Breast epithelium (tissue), 4 donors: ENCODE measurements at places on chromosomes 7 and 10. TPM values are rescaled to one million over a fixed set of nuclear protein-coding genes. Genes with fewer than 3 reads are reported as not detected.

GRCh38 chr7:73703225-73703624 is 16.2 kb downstream of the STX1A start:
- DNase-seq, result no peak
- H3K27me3 ChIP-seq, result no peaks in the 10 kb centered on the region
- no peaks in the 10 kb centered on the region for H3K36me3 ChIP-seq
- no peaks in the 10 kb centered on the region for H3K4me1 ChIP-seq

DNA sequence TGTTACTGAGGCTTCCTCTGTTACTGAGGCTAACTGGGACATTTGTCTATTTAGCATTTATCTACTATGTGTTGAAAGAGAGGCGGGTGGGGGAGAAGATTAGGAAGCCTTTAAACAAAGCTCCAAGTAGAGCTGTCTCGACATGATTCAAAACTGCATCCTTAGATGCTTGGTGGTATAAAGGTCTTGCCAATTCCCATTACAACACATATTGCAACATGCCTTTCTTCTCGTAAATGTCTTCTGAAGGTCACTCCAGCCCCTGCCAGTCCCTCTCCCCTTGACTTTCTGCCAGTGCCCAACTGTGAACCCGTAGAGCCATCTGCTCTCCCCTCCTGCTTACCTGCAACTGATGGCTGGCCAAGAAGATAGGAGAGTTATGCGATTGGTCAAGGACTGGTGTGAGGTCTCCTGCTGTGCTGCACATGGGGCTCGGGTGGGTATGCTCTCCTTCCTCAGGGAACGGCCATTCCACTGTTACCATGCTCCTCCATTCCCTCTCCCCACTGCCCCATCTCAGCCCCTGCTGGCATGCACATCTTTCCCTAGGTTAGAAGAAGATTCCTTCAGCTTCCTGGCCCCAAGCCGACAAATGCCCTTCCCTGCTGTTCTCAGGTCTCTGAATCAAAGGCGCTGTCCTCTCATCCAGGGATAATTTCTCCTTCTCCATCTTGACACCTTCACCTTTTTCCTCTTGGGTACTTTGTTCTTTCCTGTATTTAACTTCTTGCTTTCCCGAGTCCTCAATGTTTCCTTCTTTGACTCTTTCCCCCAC is 43.6 kb upstream of the ZNF32 start:
- DNase-seq, result no peak
- H3K4me3 ChIP-seq, result no peak overlapping the region
- H3K27me3 ChIP-seq, result no peaks in the 10 kb centered on the region
- H3K27ac ChIP-seq, result no peak overlapping the region
- no peaks in the 10 kb centered on the region for H3K36me3 ChIP-seq

DNA sequence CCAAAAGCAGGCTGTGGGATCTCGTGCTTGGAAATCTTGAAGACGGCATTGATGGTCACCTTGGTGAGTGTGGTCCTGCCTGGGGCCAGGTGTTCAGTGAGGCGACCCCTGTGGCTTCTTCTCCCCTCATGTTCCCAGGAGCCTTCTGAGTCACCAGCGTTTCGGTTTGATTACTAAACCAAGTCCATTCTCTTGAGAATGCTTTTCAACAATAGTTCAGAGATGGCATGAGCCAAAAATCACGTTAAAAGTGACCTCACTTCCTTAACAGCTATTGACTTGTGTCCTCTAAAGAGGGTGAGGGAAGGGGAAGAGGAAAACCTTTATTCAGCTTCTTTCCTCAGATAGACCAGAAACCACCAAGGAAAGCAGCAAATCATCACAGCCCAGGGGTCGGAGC is 315.2 kb downstream of the GATA3 start:
- DNase-seq, result no peak
- no peaks in the 10 kb centered on the region for H3K27me3 ChIP-seq
- no peaks in the 10 kb centered on the region for H3K4me1 ChIP-seq
- H3K36me3 ChIP-seq, result no peaks in the 10 kb centered on the region
- no peak overlapping the region for H3K27ac ChIP-seq

- H3K27ac ChIP-seq, result no peak overlapping the region
- H3K27me3 ChIP-seq, result no peaks in the 10 kb centered on the region
- no peaks in the 10 kb centered on the region for H3K36me3 ChIP-seq
- no peak for DNase-seq
Measured at GRCh38 chr7:138768241-138768640, 29.6 kb upstream of the TMEM213 start.

DNA sequence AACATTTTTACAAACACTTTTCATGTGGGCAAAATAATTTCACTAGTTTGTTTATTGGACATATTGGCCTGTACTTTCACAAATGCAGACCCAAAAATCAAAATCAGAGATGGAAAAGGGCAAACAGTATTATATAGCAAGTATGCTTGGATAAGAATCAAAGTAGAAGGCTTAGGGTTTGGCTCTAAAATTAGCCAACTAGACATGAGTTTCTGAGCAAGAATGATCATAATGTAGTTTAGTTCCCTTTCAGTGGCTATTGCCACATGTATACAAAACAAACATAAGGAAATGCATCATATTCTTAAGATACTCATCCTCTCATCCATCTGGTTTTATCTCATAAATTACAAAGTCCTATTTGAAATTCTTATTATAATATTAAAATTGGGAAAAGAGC is 132.5 kb downstream of the IMMP2L start:
- no peak overlapping the region for H3K27ac ChIP-seq
- no peaks in the 10 kb centered on the region for H3K27me3 ChIP-seq
- no peak overlapping the region for H3K4me3 ChIP-seq
- no peaks in the 10 kb centered on the region for H3K36me3 ChIP-seq

DNA sequence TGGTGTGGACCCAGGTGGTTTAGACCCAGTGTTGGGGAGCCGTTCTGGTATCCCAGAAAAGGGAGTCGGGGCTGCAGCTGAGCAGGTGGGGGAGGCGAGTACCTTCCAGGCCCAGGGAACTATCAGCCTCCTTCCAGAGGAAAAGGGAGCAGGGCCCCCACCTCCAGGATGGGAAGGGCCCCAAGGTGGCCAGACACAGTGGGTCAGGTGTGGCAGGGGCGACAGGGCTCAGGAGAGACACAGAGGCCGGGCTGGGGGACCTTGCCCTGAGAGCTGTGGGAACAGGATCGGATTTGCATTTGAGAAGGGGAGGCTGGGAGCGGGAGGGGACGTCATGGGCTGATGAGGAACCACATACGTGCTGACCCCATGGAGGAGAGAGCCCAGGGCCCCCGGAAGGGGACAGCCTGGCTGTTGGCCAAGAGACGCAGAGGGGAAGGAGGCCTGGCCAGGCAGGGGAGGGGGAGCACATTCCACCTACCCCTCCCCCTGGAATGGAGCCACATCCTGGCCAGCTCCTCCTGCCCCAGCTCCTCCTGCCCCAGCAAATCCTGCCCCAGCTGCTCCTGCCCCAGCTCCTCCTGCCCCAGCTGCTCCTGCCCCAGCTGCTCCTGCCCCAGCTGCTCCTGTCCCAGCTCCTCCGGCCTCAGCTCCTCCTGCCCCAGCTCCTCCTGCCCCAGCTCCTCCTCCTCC is 9.7 kb upstream of the TTYH3 start:
- no peaks in the 10 kb centered on the region for H3K36me3 ChIP-seq
- H3K27ac ChIP-seq, result no peak overlapping the region
- H3K27me3 ChIP-seq, result no peaks in the 10 kb centered on the region
- H3K4me3 ChIP-seq, result no peak overlapping the region
- no peaks in the 10 kb centered on the region for H3K4me1 ChIP-seq
- no peak for DNase-seq

The GRID2IP gene
- total RNA-seq, result not detected

The IFIT2 gene
- total RNA-seq, result 3.5 TPM

The NPC1L1 gene
- 0.29 TPM for total RNA-seq

The ELN gene
- 31.8 TPM for total RNA-seq

The AASS gene
- total RNA-seq, result 60.6 TPM
